ENCODE measurements at places on chromosomes 1 and 21.

- no peak for DNase-seq
Observed at GRCh38 chr1:78142736-78143135, 97.0 kb downstream of the GIPC2 start.

DNA sequence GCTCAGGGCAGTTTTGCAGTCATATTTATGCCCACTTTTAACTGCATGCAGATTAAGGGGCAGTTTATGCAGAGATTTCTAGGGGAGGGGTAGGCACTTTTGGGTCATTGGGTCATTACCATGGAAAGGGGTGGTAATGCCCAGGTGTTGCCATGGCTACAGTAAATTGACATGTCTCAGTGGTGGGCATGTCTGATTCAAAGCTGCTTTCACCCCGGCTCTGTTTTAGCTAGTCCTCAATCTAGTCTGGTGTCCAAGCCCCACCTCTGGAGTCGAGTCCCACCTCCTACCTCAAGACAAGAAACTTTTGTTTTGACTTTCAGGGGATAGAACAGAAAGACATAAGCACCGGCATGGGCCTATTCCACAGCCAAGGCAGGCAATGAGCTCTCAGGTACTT, 8.9 kb upstream of the NEK2 start:
- no peak for DNase-seq

DNA sequence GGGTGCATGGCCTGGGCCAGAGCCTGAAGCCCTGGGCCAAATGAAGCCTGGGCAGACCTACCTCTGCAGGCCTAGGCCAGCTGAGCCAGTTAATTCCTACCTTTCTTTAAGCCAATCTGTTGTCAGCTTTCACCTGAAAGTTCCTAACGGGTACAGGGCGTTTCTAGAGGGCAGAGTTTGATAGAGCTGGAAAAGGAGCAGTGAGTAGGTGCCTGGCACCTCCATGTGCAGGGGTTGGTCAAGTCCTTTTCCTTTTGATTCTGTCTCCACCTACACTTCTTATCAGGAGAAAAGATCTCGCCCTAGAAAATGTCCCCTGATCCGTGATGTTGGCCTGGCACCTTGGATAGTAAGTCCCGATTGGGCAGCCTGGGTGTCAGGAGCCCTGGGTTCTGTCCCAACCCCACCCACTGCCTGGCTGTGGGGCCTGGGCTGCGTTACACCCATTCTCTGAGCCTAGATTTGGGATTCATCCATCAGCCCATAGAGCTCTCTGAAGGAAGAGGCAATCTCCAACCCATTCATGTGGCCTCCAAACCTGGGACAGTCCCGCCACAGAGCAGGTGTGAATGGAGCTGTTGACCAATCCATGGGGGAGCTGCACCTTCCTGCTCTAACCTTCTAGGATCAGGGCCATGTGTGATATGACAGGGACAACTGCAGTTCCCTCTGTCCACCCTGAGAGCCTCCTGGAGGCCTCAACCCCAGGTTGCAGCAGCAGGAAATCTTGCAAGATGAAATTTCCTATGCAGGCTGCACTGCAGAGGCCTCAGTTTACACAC, 304.3 kb downstream of the MATN1 start:
- DNase-seq = no peak

GRCh38 chr1:2814511-2815075, 13.1 kb upstream of the TTC34 start:
- DNase-seq = no peak

- DNase-seq = no peak
Observed at GRCh38 chr21:45706299-45706698, 62.8 kb downstream of the PCBP3 start.

DNA sequence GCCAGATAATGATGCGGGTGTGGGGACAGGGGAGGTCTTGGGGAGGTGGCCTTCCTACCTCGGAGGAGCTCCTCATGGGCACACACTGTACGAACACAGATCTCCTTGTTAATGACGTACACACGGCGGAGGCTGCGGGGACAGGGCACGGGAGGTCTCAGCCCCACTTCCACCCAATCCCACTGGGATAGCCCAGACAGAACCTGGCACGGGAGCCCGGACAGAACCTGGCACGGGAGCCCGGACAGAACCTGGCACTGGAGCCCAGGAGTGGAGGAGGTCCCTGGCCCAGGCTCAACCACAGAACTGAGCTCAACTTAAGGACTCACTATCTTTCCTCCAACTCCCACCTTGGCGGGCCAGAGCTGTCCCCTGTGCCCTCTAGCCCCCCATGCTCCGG, 5.2 kb downstream of the MFAP2 start:
- no peak for DNase-seq

GRCh38 chr1:222021129-222021528, 279.2 kb upstream of the DUSP10 start:
- no peak for DNase-seq

DNA sequence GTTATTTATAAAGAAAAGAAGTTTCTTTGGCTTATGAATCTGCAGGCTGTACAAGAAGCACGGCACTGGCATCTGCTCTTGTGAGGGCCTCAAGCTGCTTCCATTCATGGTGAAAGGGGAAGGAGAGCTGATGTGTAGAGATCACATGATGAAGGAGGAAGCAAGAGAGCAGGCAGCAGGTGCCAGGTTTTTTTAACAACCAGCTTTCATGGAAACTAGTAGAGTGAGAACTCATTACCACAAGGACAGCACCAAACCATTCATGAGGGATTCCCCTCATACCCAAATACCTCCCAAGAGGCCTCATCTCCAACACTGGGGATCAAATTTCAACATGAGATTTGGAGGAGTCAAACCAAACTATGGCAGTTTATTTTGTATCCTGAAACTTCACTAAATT, 85.8 kb upstream of the CAMK1G start:
- no peak for DNase-seq

Data from stimulated activated naive CD4-positive, alpha-beta T cell (primary cell).